ACHN (cell line): ENCODE measurements at places on chromosomes 11 and 22.

GRCh38 chr11:85407648-85408047, 219.5 kb downstream of the DLG2 start:
- DNase-seq = no peak

- DNase-seq = no peak
Measured at GRCh38 chr11:103993507-103993906, 42.9 kb upstream of the DDI1 start.

DNA sequence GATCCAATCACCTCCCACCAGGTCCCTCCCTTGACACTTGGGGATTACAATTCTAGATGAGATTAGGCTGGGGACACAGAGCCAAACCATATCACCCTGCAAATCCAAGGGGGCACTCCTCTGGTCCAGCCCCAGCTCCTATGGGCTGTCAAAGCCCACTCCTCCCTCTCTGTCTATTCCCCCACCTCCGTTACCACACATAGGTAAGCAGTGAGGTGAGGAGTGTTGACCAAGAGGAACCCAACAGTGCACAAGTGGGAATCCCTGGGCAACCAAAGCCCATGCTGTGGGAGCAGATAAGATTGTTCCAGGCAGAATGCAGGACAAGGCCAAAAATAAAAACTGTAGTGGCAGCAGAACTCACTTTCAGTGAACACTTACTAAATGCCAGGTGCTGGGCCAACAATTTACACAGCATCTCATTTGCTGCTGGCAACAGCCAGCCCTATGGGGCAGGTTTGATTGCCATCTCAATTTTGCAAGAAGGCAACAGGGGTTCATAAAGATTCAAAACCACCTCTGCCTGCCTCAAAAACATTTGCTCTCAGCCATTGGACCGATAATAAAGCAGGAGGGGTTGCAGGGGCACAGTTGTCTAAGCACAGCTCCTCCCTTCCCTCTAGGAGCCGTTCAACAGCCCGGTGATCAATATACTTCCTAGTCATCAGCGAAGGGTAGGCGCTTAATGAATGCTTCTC, 8.9 kb downstream of the SDF2L1 start:
- no peak for DNase-seq

GRCh38 chr22:32539631-32540421, 65.2 kb downstream of the FBXO7 start:
- DNase-seq = no peak

GRCh38 chr11:133306019-133306418, 226.3 kb downstream of the OPCML start:
- no peak for DNase-seq

DNA sequence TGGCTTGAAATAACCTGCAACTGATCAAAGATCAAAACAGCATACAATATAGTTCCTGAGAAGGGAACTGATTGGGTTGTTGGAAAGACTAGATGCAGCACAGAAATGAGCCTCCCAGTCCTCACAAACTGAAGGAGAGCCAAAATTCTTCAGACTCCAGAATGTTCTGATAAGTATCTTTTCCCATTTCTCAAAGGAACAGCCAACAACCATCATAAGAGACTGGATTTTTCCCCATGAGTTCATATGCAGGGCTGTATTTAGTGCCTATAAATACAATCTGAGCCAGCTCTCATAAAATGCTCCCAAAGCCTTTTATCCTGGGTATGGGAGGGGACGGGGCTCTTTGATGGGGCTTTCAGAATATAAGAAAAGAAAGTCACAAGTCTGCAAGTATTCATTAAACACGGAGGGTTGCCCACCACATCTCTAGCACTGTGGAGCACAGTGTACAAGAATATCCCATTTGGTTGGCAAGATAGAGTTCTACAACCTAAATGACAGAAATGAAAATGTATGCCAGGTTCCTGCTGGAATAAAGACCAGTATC, 50.7 kb upstream of the LYVE1 start:
- no peak for DNase-seq

DNA sequence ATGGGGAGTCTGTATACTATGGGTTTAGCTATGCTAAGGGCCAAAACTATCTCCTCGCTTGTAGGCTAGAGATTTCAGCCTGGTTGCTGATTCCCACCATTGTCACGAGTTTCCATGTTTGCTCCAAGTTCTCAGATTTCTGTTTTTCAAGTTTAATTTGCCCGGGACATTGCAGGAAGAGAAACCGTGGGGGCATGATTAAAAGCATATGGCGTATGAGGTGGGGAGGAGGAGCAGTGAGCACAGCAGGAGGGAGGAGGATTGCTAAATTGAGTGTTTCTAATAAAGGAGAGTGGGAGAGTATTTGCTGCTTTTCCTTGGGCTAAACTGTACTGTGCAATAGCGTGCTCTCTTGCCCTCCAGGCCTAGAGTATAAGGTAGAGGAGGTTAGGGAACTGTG, 558.4 kb downstream of the METTL15 start:
- DNase-seq = no peak

- no peak for DNase-seq
Measured at GRCh38 chr22:19598054-19598855, 74.0 kb upstream of the CLDN5 start.

GRCh38 chr22:38645430-38645829, 10.8 kb downstream of the FAM227A start:
- no peak for DNase-seq

- DNase-seq = no peak
Measured at GRCh38 chr11:93633835-93634234, 27.6 kb upstream of the CEP295 start.

DNA sequence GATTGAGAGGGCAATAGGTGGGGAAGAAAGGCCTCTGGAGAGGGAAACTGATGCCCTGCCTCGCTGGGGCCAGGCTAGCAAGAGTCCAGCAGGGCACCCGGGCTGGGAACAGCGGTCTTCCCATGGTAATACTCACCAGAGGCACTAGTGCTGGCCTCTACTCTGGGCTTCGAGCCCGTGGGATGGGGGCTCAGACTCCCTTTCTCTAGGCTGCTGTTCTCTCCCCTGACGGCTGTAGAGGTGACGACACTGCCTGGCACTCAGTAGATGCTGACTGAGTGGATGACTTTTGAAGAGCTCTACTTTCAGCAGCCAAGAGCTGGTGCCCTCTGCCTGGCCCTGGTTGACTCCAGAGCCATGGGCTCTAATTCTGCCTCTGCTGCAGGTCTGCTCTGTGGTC, 818 bp upstream of the C1QTNF4 start:
- DNase-seq = no peak

- no peak for DNase-seq
Measured at GRCh38 chr11:24155792-24156191, 341.1 kb upstream of the LUZP2 start.

GRCh38 chr22:39545386-39546365, 13.1 kb upstream of the RPS19BP1 start:
- DNase-seq = peak; percentile 58

- no peak for DNase-seq
Measured at GRCh38 chr11:117750357-117750756, 46.7 kb downstream of the DSCAML1 start.
